Effector memory CD8-positive, alpha-beta T cell (primary cell): ENCODE measurements at places on chromosomes 2 and 18.

- H3K4me1 ChIP-seq, result no peaks in the 10 kb centered on the region
- no peak overlapping the region for H3K27ac ChIP-seq
- no peaks in the 10 kb centered on the region for H3K27me3 ChIP-seq
- H3K4me3 ChIP-seq, result no peak overlapping the region
- H3K36me3 ChIP-seq, result no peaks in the 10 kb centered on the region
Measured at GRCh38 chr2:107525406-107525805, 301.3 kb upstream of the RGPD4 start.

DNA sequence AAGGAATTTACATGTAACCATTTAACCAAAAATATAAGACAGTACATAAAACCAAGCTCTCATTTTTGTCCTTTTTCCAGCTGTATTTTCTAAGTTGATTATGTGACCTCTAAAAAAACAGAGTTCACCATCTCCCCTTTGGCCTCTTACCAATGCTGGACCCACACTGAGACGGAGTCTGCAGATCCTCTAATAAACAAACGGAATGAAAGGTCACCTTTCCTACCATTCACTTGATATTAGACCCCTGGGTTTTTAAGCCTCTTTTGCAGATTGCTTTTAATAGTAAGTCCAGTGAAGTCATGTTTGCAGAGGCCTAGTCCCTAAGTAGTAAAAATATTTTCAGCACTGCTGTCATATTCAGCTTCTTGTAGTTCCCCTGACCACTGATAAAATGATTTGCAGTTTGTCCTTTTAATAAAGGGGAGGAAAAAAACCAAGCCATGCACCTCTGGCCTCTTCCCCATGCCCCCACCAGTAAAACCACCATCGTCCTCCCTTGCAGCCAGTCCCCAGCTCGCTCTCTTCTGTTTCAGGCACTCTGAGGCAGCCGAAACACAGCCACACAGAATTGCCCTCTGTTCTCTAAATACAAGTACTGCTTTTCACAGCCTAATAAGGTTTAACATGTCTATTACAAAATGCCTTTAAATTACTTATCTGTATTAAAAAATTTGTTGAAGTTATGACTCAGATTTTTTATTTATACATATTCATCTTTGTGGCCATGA, 427.5 kb downstream of the PARD3B start:
- no peaks in the 10 kb centered on the region for H3K36me3 ChIP-seq
- H3K4me3 ChIP-seq, result no peak overlapping the region
- H3K4me1 ChIP-seq, result no peaks in the 10 kb centered on the region

DNA sequence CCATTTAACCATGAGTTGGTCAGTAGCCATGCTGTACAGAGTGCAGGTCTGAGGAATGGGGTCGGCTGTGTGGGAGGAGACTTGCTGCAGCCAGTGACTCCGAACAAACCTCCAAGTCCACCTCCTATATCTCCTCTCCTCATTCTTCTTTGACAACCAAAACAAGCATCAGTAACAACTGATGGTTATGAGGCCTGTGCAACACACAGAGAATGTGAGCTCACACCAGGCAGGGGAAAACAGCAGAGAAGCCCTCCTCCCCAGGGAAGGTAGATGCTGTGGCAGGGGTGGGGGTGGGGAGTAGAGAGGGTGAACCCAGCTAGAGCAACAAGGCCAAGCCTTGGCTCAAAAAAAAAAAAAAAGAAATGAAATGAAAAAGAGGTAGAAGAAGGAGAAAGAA, 12.3 kb upstream of the CNGA3 start:
- H3K4me1 ChIP-seq, result no peaks in the 10 kb centered on the region
- peaks cover 45% of the 10 kb centered on the region for H3K27me3 ChIP-seq

DNA sequence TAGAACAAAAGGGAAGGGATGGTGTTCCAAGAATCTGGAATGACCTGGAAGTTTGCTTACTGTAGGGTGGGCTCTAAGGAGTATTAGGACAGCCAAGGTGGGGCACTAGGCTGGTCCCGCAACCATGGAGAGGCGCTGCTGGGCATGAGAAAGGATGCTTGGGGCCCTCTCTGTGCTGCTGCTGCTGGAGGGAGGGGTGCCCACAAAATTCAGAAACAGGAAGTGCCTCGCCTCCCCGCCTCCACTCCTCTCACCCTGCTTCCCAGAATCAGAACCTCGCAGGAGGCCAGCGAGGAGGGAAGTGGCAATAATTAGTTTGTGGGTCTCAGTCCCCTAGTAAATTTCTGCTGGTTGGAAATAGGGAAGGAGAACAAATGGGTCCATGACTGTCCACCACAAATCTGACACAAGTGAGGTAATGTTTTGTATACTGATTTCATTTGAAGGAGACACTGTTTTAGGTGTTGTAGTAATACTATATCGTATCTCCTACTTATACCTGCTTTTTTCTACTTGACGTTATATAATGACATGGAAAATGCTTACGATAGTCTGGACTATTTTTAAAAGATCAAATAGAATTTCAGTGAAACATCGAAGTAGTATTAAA, 7.9 kb upstream of the PDCL3 start:
- H3K36me3 ChIP-seq, result no peaks in the 10 kb centered on the region
- peaks cover 14% of the 10 kb centered on the region for H3K4me1 ChIP-seq
- peak; percentile 20 for DNase-seq
- peak overlapping the region; percentile 9 for H3K4me3 ChIP-seq
- H3K27me3 ChIP-seq, result no peaks in the 10 kb centered on the region
- H3K27ac ChIP-seq, result peak overlapping the region; percentile 89

DNA sequence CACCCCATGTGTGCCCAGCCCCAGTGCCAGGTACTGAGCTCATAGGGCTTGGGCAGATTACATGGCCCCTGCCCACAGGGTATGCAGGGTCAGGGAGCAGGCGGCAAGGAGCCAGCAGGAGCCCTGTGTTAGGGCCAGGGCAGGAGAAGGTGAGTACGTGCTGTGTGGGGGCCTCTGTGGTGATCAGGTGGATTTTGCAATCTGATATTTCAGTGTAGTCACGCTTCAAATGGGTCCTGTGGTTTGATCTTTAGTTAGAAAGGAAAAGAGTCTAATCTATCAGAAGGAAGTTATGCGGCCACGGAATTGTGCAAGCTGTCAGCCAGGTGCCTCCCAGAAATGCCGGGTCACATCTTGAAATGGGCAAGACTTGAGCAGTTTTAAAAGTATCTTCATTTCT, 13.9 kb downstream of the UBE2F start:
- no peak for DNase-seq
- H3K4me1 ChIP-seq, result peaks cover 58% of the 10 kb centered on the region
- peak overlapping the region; percentile 94 for H3K27ac ChIP-seq
- no peaks in the 10 kb centered on the region for H3K27me3 ChIP-seq
- peaks cover 13% of the 10 kb centered on the region for H3K36me3 ChIP-seq
- no peak overlapping the region for H3K4me3 ChIP-seq

DNA sequence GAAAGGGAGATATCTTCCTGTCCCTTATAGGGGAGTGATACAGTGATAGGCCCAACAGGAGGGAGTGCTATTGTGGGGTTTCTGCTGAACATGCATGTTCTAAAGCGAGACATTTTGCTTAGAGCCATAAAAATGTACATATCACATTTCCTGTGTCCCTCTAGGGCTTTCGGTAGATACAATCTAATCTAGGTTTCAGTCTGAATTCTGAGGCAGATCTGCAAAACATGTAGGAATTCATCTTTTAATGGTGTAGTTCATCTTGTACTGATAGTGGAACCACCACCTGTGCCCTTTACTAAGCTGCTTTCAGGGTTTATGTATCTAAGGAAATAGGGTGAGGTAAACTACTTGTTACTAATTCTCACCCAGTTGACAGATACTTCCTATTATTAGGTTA, 73.8 kb downstream of the SPTBN1 start:
- no peak overlapping the region for H3K4me3 ChIP-seq
- H3K27me3 ChIP-seq, result no peaks in the 10 kb centered on the region
- no peak for DNase-seq
- no peaks in the 10 kb centered on the region for H3K4me1 ChIP-seq
- H3K36me3 ChIP-seq, result no peaks in the 10 kb centered on the region

- peaks cover 65% of the 10 kb centered on the region for H3K27me3 ChIP-seq
- no peak overlapping the region for H3K27ac ChIP-seq
- no peak overlapping the region for H3K4me3 ChIP-seq
- no peak for DNase-seq
Measured at GRCh38 chr2:95056461-95057459, 31.3 kb downstream of the MAL start.

- peak; percentile 9 for DNase-seq
- H3K27ac ChIP-seq, result no peak within 1 kb of the TSS
- peaks cover 68% of the 10 kb centered on the region for H3K27me3 ChIP-seq
- peak within 1 kb of the TSS; percentile 17 for H3K4me3 ChIP-seq
- no peaks in the 10 kb centered on the region for H3K36me3 ChIP-seq
- H3K4me1 ChIP-seq, result no peaks in the 10 kb centered on the region
Measured at GRCh38 chr2:75199428-75200011, at the start of gene TACR1. Gene TACR1, minus strand, starts transcription at chr2:75199520. Its CDS starts 586 bp downstream, at chr2:75198934.

DNA sequence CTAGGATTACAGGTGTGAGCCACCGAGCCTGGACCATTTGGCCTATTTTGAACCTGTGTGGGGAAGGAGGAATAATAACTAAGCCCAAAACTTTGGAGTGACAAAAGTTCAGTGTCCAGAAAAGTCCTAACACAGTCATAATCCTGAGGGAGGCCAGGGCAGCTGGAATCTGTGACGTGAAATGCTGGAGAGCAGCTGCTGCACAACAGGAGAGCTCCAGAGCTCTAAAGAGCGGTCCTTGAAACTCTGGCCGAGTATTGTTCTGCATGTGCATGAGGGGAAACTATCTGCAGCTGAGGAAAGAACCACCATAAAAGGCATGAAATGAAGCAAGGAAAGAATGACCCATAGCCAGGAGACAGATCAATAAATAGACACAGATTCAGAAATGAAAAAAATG, 27.8 kb downstream of the HADHA start:
- no peaks in the 10 kb centered on the region for H3K4me1 ChIP-seq
- peaks cover 35% of the 10 kb centered on the region for H3K36me3 ChIP-seq
- H3K27me3 ChIP-seq, result no peaks in the 10 kb centered on the region
- no peak overlapping the region for H3K4me3 ChIP-seq
- DNase-seq, result no peak

DNA sequence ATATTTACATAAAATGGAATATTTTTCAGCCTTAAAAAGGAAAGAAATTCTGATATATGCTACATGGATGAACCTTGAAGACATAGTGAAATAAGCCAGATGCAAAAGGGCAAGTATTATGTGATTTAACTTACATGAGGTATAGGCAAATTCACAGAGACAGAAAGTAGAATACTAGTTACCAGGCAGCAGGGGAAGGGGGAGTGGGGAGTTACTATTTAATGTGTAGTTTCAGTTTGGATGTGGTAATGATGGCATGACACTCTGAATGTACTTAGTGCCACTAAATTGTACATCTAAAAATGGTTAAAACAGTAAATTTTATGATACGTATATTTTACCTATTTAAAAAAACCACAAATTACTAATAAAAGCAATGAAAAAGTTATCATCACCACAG, 12.1 kb downstream of the METTL4 start:
- H3K27ac ChIP-seq, result no peak overlapping the region
- DNase-seq, result no peak
- no peaks in the 10 kb centered on the region for H3K27me3 ChIP-seq
- no peak overlapping the region for H3K4me3 ChIP-seq
- peaks cover 21% of the 10 kb centered on the region for H3K36me3 ChIP-seq

DNA sequence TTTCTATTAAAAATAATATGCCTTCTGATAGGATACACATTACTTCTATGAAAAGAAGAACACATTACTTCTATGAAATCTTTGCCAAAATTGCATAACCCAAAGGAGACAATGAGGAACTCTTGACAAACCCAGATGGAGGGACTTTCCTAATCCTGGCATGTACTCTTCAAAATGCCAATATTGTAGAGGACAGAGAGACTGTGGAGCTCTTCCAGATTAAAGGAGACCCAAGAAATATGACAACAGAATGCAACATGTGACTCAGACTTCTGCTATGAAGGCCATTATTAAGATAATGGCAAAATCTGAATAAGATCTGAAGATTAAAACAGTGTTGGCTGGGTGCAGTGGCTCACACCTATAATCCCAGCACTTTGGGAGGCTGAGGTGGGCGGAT, 22.2 kb downstream of the SOWAHC start:
- no peak overlapping the region for H3K27ac ChIP-seq
- no peak for DNase-seq
- H3K36me3 ChIP-seq, result no peaks in the 10 kb centered on the region
- H3K4me3 ChIP-seq, result no peak overlapping the region
- peaks cover 21% of the 10 kb centered on the region for H3K27me3 ChIP-seq

- no peak for DNase-seq
- H3K36me3 ChIP-seq, result peaks cover 87% of the 10 kb centered on the region
- peak overlapping the region; percentile 81 for H3K27ac ChIP-seq
- peaks cover 68% of the 10 kb centered on the region for H3K4me1 ChIP-seq
Measured at GRCh38 chr2:181474222-181474881, 17.2 kb downstream of the ITGA4 start.

DNA sequence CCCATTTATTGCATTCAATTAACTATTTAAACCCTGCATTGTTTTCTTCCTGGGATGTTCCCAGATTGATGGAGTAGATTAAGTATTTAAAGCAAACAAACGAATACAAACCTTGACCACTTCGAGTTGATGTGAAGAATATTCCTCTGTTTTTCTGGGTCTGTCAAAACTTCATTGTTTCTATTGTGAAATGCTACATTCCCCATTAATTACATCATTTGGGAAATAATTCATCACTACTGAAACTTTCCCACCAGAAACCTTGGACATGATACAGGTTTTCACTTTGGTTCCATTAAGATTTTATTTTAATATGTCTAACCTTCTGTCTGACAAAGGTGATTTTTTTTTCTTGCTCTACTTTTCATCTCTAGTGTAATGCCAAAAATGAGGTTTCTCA, 365.1 kb upstream of the ETAA1 start:
- no peaks in the 10 kb centered on the region for H3K4me1 ChIP-seq
- no peaks in the 10 kb centered on the region for H3K27me3 ChIP-seq
- no peak overlapping the region for H3K27ac ChIP-seq
- H3K4me3 ChIP-seq, result no peak overlapping the region

GRCh38 chr2:191533693-191534180, 144.2 kb upstream of the NABP1 start:
- no peak for DNase-seq
- no peaks in the 10 kb centered on the region for H3K4me1 ChIP-seq
- no peak overlapping the region for H3K27ac ChIP-seq
- H3K36me3 ChIP-seq, result no peaks in the 10 kb centered on the region
- H3K27me3 ChIP-seq, result peaks cover 30% of the 10 kb centered on the region
